ENCODE measurements at places on chromosomes 2 and 18.

GRCh38 chr18:78701771-78702396 is 277.7 kb upstream of the SALL3 start:
- no peak for DNase-seq

DNA sequence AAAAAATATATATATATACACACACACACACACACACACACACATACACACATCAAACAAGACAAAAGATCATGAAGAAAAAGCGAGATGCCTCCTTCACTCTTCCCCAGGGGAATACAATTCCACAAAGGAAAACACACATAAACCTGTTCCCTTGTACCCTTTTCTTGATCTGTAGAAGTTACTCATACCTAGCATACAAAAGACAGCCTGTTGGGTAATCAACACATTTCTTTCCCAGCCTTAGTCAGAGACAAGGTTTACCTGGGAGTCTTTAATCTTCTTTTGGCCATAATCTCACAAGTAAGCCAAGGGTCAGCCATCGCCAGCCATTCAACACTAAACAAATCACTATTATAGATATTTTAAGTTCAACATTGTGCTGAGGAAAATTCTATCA is 407.0 kb downstream of the SUCLG1 start:
- no peak for DNase-seq

GRCh38 chr2:105294046-105294445 is 35.5 kb downstream of the TGFBRAP1 start:
- DNase-seq = no peak

GRCh38 chr18:63105636-63106316 is 213.8 kb downstream of the BCL2 start:
- DNase-seq = no peak

DNA sequence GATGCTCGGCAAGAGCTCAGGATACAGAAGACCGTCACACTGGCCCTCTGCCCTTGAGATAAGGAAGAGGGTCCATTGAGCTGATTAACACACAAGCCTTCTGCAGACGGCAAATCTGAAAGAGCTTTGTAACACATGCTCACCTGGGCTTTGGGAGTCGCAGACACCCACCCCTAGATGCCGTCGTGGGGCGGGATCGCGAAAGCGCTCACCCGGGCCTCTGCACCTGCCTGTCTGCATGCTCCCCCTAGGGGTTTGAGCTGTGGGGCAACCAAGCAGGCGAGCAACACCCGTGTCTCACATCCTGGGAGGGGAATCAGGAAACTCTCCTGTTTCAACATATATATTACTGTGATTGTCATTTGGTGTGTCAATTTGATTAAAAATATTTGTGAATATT is 99.8 kb upstream of the KCNH7 start:
- no peak for DNase-seq

DNA sequence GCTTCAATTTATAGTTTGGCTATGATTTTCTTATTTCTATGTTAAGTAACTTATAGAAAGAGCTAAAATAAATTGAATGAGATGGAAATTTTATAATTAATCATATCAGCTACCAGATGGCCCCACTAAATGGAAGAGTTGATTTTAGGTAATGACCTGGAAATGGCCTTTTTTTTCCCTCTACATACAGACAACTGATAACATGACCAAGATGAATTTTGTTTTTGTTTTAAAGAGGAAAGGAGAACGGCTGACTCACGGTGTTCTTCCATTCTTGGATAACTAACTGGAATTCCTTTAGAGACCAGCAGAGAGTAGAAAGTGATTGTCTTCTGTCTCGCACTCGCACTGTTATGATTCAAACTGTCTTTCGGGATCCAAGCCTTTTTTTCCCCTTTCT is 91.0 kb downstream of the TMEM185B start:
- no peak for DNase-seq

DNA sequence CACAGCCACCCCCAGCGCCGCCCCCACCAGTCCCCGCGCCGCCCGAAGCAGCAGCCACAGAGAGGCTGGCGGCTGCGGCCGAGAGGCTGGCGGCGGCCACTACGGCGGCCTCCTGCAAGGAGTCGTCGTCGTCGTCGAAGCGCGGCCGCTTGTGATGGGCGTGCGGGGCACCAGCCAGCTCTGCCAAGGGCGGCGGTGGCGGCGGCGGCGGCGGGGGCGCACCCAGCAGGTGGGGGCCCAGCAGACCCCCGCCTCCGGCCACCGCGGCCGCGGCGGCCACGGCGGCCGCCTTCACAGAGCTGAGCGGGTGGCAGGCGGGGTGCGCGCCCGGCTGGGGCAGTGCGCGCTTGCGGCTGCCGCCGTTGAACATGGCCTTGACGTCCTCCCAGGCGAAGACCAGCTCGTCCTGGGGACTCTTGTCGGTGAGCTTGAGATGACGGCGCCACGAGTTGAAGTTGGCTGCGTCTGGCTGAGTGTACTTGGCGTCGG is 3.3 kb downstream of the SKOR2 start:
- no peak for DNase-seq

- DNase-seq = peak; percentile 58
These were observed 80.4 kb downstream of the LPIN2 start for GRCh38 chr18:2932247-2933181.

GRCh38 chr2:105320651-105321215 is 8.8 kb downstream of the TGFBRAP1 start:
- DNase-seq = no peak

- no peak for DNase-seq
These were observed 11.2 kb downstream of the CTDP1 start for GRCh38 chr18:79690586-79691482.

- DNase-seq = no peak
These were observed 3.5 kb downstream of the RNF144A start for GRCh38 chr2:6920743-6921064.

GRCh38 chr2:166958986-166959481 is 70.8 kb downstream of the XIRP2 start:
- no peak for DNase-seq

GRCh38 chr2:23867449-23867848 is 59.5 kb downstream of the ATAD2B start:
- no peak for DNase-seq

- DNase-seq = no peak
These were observed 84.1 kb downstream of the SMIM21 start for GRCh38 chr18:75343389-75343788.

DNA sequence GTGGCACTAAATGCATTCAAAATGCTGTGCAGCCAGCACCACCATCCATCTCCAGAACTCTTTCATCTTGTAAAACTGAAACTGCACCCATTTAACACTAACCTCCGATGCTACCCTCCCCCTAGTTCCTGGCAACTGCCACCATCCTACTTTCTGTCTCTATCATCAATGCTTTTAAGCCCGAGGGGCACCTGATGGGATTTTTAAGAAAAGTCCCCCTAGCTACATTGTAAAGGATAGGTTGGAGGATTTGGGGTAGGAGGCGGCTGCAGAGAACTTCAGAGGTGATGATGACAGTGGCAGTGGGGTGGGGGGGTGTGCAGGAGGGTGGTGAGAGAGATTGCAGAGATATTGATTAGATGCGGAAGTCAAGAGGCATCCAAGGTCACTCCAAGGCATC is 10.8 kb upstream of the YWHAQ start:
- DNase-seq = no peak

DNA sequence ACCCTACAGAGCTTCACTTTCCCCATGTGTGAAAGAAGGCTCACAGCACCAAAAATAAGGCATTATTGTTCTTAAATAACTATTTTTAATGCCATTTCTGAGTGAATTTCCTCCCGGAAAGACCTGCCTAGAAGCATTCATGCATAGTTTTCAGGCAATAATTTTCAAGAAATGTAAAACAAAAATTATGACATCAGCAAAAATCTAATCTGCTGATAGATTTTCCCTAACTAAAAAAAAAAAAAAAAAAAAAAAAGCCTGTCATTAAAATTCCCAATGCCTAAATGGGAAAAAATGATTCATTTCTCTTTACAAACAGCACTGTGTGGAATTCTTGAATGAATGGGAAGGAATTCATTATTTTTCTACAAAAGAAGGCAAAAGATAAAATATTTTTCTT is 35.4 kb downstream of the ABCB11 start:
- DNase-seq = no peak

GRCh38 chr18:80170395-80171053 is 61.5 kb downstream of the ADNP2 start:
- DNase-seq = no peak

DNA sequence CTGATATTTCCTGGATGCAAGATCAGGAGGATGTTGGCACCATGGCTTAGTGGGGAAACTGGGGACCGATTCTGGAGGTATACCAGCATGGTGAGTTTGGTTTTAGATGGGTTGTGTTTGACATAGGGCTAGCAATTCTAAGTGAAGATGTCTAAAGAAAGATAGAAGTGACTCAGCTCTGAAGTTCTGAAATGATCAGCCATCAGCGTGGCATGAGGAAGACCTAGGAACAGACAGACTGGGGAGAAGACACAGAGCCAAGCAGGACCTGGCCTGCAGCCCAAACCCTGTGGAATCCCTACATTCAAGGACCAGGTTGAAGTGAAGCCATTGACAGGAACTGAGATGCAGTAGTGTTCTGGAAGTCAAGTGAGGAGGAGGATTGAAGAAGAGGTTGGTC is 39.8 kb downstream of the HRH4 start:
- DNase-seq = no peak

GRCh38 chr2:1488181-1488671 is 75.0 kb downstream of the TPO start:
- DNase-seq = no peak

DNA sequence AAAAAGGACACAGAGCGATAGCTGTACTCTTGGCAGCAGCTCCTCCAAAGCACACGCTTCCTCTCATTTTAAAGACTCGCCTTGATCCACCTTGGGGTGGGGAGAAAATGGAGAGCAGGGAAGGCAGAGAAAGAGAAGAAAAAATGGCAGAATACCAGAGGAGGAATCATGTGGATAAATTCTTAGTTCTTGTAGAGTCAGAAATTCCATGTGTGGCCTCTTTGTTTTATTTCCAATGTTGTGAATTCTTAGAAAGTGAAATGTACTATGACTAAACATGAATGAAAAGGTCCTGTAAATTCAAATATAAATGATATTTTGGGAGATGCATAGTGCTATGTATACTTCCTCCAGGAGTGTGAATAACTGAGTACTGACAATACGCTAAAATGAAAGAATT is 89.7 kb upstream of the SESTD1 start:
- no peak for DNase-seq

GRCh38 chr18:755506-755905 is 43.1 kb upstream of the ENOSF1 start:
- DNase-seq = no peak

GRCh38 chr2:181235683-181236459 is 221.3 kb upstream of the ITGA4 start:
- DNase-seq = no peak

DNA sequence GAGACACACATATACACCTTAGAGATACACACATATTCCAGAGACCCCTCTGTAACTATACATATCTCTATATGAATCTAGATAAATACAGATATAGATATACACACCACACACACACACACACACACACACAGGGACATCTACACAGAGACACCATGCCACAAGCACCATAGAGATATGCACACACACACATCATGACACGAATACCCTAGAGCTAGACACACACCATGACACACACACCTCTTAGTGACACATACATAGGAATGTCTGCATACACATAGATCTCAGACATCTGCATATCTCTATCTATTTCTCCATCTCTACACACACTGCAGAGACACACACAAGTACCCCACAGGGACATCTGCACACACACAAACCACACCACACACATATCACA is 270.0 kb downstream of the CYRIA start:
- no peak for DNase-seq

GRCh38 chr2:208406474-208407451 is at the start of gene PTH2R:
Gene PTH2R, plus strand, starts transcription at chr2:208406792. Its CDS starts 252 bp downstream, at chr2:208407044.
- peak; percentile 88 for DNase-seq

GRCh38 chr2:24024996-24025663 is 15.2 kb downstream of the MFSD2B start:
- DNase-seq = no peak

GRCh38 chr18:37578886-37579513 is 13.4 kb upstream of the CELF4 start:
- DNase-seq = peak; percentile 21

- no peak for DNase-seq
These were observed at the start of gene PAX8 for GRCh38 chr2:113278742-113279139. Gene PAX8, minus strand, starts transcription at chr2:113278921. Its CDS starts 527 bp downstream, at chr2:113278394.

- no peak for DNase-seq
These were observed 22.9 kb downstream of the TGIF1 start for GRCh38 chr18:3472681-3473544.

- no peak for DNase-seq
These were observed 7.2 kb upstream of the NEU4 start for GRCh38 chr2:241801611-241802420.

- DNase-seq = no peak
These were observed 100.4 kb downstream of the AFF3 start for GRCh38 chr2:100041946-100042345.

GRCh38 chr2:21644266-21644665 is 520.5 kb downstream of the TDRD15 start:
- no peak for DNase-seq

- no peak for DNase-seq
These were observed 87.3 kb upstream of the RMDN2 start for GRCh38 chr2:37837628-37838328.

All from NCI-H345 (cell line).